Fibroblast of skin of scalp (primary cell): ENCODE measurements at places on chromosomes 12 and 14.
A peak's percentile ranks its signal among the peaks of the same experiment; 100 is the strongest.

- peak; percentile 6 for DNase-seq
Measured at GRCh38 chr14:50447461-50447860, 50.8 kb upstream of the CDKL1 start.

DNA sequence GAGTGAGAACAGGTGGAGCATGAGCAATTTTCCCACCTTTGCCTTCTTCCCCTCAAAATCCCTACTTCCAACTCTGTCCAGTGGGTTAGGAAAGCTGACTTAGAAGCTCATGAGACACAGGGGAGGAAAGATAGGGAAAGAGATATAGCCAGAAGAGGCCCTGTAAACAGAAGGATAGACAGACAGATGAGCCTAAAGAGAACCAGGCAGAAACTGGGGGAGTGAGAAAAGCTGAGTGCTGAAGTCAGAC lies 5.0 kb downstream of the AJUBA start:
- no peak for DNase-seq

DNA sequence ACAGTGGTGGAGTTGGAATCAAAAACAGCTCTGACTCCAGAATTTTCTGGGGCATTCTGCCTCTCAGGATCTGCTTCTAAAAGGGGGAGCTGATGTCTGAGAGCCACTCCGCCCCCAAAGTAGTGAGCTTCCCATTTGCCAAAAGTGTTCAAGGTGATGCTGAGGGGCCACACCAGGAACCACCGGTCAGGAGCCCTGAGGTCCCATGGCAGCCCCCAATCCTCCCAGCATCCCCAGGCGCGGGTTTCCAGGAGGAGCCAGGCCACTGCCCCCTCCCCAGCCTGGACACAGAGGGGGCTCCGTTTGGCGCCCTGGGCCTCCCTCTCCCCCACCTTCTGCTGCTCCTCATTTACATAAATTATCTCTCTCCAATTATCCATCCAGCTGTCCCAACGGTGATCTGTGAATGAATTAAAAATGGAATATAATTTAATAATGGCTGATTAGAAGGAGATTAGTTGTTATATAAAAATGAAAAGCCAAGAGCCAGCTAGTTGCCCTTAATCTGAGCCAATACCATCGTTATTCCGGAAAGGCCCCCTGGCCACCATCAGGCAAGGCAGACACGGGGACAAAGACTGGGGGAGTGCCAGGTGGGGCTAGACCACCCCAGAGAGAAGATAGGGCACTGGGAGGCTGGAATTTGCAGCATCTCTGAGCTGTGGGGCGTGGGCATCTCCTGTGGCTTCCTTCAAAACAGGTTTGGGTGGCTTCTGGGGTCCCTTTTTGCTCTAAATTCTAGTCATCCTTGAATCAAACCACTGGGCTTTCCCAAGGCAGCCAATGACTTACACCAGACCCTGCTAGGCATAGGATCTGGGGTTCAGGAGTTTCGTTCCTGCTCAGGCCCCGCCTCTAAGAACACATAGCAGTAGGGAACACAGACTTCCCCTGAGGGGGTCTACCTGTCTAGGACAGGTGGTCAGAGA lies 19.7 kb upstream of the VSX2 start:
- no peak for DNase-seq

DNA sequence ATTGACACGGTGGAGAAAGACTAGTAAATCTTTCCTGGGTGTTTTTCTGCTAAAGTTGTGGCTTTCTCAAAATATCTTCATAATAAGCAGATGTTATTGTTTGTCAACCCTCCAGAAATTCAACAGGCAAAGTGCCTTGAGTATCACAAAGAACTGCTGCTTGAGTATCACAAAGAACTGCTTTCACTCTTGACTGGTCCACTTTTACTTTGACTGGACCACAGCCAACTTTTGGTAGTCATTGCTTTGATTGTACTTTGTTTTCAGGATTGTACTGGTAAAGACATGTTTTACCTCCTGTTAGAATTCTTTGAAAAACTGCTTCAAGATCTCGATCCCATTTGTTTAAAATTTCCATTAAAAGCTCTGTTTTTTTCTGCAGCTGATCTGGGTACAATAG lies 62.6 kb downstream of the PDZRN4 start:
- peak; percentile 18 for DNase-seq

DNA sequence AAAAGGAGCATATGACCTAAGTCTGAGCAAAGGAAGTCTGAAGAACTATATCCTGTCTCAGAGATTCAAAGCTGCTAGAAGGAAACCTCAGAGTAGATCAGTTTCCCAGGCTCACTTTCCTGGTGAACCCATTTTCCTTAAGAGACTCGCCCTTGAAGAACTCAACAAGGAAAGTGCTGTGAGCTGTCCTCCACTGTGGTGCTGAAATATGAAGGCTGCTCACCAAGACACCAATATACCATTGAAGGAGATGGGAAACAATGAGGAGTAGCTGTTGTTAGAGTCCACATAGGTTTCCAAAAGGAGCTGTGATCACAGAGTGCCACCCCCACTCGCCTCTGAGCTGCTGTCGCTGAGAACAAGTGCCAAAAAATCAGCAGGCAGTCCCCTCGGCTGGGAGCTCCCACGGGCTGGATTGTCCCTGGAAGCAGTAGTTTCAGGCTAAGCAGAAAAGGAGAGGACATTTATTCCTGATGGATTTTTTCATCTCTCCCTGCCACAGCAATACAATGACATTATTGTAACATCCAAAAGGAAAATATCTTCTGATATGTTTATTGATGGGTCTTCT lies 282.1 kb downstream of the RPS29 start:
- DNase-seq = peak; percentile 14

DNA sequence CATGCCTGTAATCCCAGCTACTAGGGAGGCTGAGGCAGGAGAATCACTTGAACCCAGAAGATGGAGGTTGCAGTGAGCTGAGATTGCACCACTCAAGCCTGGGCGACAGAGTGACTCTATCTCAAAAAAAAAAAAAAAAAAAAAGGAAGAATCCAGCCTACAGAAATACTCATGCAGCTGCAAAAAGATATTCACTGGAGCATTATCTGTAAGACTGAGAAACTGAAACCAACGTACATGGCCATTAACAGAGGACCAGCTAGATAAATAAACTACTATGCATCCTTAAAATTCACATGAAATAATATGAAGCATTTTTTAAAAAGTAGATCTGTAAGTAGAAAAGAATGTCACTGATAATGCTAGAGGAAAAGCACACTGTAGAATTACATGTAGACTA lies 3.5 kb downstream of the SLC7A7 start:
- DNase-seq = no peak

DNA sequence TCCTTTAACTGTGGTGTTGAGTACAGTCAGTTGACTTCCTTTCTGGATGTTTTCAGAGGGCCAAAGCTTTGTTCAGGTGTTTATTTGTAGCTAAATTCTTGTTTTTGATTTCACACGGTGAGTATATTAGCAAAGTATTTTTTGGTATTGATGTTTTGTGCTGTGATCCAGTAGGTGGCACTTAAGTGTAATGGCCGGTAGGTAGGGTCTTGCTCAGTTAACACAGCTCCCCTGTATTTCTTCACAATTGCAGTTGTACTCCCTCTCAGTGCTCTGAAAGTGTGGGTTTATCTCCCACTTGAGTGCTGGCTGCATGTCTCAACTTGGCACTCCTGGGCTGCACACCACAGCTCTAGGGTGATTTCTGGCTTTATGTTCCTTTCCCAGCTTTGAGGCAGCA lies 339.5 kb downstream of the AEBP2 start:
- DNase-seq = no peak

DNA sequence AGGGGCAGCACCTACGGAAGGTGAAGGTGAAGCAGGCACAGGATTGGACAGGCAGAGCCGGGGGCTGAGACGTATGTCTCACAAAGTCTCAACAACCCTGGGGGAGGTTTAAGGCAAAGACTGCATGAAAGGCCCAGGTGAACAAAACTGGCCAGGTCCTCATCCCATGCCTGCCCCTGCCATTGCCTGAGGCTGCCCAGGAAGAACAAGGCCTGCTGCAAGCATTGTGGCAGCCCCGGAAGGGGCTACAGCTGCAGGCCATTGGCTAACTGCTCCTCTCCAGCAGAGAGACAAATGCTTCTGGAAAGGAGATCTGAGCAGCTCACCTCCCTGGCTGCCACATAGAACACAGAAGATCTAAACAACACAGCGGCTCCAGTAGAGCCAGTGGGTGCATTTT lies 20.4 kb upstream of the TMEM179 start:
- DNase-seq = no peak

DNA sequence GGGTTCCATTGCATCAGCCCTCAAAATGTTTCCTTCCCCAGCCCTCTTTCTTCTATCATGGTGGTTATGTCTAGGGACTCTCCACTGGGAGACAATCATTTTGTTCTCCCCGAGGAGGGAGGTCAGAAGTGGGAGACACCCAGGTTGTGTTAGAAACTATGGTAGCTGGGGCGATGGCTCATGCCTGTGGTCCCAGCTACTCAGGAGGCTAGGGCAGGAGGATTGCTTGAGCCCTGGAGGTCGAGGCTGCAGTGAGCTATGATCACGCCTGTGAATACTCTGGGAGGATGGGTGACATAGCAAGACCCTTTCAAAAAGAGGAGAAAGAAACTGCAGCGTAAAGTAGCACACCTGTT lies 13.0 kb upstream of the LRRC23 start:
- DNase-seq = no peak

- DNase-seq = peak; percentile 72
Measured at GRCh38 chr14:61661471-61662400, 33.6 kb upstream of the HIF1A start.

GRCh38 chr12:97616946-97617345 lies 154.3 kb downstream of the RMST start:
- no peak for DNase-seq

- DNase-seq = no peak
Measured at GRCh38 chr12:6641131-6641530, 5.4 kb upstream of the LPAR5 start.

- peak; percentile 92 for DNase-seq
Measured at GRCh38 chr12:91140026-91140931, 29.0 kb upstream of the LUM start.

GRCh38 chr12:53046655-53047220 lies 3.1 kb upstream of the TNS2 start:
- DNase-seq = peak; percentile 94

- peak; percentile 3 for DNase-seq
Measured at GRCh38 chr12:125533434-125534029, 468.3 kb downstream of the AACS start.

- DNase-seq = no peak
Measured at GRCh38 chr14:88252498-88252897, 70.6 kb downstream of the KCNK10 start.

GRCh38 chr12:18224745-18225144 lies 36.6 kb upstream of the PIK3C2G start:
- peak; percentile 59 for DNase-seq

DNA sequence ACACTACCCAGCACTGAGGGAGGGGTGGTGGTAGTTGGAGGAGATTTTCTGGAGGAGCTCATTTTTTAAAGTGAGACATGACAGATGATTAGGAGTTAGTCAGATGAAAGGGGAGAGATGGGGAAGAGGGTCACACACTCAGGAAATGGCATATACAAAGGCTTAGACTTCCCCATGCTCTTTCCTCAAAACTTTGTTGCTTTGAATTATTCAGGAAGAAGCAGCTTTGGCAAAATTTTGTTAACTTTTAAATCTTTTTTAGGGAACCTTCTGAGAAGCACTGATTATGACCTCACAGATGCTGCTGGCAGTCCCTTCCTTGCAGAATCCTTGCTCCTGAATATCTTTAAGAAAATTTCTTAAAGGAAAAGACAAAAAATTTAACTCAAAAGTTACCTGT lies 19.8 kb downstream of the ALDH6A1 start:
- no peak for DNase-seq
